ENCODE measurements at places on chromosomes 3 and 15.
A peak's percentile ranks its signal among the peaks of the same experiment; 100 is the strongest.

DNA sequence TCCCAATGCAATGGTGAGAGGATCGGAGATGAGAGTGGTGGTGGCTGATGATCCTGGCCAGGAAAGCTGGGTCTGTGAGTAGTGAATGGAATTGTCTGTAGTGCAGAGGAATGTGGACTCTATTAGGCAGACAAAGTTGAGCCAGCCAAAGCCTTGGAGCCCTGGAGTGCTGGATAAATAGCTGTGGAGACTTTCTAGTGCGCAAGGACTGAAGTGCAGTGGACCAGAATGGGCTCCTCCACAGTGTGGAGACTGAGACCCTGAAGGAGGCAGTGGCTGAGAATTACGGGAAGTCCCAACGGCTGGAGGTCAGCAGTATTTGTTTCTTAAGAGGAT, 874 bp downstream of the ZNF662 start:
- peak; percentile 4 for DNase-seq

DNA sequence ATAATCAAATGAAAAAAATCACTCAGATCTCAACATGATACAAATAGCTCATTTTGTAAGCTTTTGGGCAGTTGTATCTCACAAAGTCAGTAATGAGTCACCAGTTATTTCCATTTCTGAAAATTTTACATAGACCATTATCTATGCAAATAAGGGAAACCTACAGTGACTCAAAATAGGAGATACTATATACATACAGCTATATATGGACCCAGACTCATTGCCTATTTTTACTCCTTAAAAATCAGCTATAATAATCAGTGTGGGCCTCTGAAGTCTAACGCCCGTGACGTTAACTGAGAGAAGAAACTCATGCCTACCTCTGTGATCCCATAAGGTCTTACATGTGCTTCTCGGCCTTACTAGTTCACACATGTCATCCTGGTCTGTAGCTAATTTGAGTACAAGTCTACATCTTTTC, 31.6 kb downstream of the LRIG1 start:
- peak; percentile 51 for DNase-seq

DNA sequence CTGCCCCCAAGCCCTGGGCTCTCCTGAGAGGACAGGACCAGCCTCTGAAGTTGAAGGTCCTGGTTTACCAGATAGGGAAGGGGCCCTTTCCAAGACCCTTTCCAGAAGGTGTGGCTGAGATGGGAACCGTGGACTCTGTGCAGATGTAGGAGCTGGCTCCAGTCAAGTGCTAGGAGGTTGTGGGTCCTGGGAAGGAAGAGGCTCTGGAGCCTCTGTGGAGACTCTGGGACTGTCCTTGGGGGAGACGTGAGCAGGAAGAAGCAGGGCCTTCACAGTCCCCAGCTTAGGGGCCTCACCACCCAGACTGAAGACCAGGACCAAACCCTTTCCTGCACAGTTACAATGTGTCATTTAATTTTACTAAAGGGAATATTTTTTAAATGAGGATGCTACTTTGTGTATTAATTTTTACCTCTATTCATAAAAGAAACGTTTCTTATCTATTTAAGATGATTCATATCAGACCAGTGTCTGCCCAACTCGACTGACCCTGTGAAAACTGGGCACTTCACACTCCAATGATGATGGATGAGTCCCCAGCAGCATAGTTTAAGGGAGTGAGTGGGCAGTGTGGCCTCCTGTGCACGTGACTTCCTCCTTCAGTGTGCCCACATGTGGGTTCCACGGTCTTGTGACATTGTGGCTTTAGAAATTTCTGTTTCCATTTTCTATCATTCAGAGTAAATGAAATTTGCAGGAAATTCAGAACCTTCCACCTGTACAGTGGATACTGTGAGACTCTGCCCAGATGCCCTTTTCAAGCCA, 10.9 kb downstream of the CCR5AS start:
- DNase-seq: no peak

GRCh38 chr3:20232906-20233780, 47.1 kb upstream of the SGO1 start:
- DNase-seq: peak; percentile 17

GRCh38 chr3:19213603-19214220, 65.4 kb downstream of the KCNH8 start:
- no peak for DNase-seq

DNA sequence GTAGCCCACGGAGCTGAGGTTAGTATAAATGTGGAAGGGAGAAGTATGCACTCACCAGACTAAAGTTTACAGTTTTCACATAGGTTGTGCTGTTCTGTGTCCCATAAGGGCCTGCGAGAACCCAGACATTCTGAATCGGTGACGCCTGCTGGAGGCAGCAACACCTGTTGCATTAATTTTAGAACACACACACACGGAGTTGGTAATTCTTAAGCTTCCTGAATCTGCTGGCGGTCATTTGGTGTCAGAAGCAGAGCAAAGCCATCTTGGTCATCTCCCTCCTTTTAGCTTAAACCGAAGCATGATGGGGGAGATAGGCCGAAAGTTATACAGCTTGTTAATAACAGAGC, 41.1 kb upstream of the AP3B2 start:
- no peak for DNase-seq

DNA sequence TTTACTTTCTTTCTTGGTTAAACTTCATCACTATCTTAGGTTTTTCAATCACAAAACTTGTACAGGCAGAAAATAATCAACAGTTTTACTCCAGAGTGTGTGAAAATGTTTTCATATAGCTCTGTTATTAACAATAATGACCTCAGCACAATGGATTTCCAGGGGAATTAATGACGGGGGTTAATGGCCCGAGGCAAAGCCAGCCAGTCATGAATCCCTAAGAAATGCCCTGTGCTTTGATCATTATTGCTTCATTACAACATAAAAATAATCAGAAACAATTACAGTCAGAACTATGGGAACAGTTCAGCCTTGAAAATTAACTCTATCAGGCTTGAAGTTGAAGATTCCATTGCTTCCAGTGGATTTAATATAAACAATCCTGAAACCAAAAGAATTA, 875.4 kb downstream of the ROBO2 start:
- DNase-seq: no peak

DNA sequence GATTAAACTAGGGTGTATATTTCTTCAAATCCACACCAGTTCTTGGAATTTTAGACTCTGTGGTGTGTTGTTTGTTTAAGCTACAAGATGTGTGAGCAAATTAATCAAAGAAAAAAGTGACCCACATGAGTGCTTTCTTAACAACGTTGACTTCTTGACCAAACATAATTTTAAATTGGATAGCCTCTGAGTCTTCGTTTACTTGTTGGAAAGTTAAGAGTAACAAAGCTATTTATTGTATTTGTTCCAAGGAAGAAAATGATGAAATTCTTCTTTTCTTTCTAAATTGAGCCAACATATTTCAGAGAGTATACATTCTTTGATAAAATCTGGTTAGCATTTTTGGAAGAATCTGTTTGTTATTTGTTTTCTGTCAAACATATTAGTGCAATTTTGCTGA, 99.9 kb upstream of the IGSF10 start:
- DNase-seq: no peak

DNA sequence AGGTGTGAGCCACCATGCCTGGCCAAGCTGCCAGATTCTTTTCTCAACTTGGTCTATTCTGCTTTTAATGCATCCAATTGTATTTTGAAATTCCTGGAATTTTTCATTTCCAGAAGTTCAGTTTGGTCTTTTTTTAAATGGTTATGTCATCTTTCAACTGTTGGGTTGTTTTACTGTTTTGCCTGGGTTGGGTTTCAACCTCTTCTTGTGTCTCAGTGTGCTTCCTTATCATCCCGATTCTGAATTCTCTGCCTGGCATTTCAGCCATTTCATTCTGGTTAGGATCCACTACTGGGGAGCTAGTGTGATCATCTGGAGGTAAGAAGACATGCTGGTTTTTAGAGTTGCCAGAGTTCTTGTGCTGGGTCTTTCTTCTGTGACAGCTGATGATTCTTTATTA, 61.5 kb downstream of the LRRC49 start:
- DNase-seq: peak; percentile 19

DNA sequence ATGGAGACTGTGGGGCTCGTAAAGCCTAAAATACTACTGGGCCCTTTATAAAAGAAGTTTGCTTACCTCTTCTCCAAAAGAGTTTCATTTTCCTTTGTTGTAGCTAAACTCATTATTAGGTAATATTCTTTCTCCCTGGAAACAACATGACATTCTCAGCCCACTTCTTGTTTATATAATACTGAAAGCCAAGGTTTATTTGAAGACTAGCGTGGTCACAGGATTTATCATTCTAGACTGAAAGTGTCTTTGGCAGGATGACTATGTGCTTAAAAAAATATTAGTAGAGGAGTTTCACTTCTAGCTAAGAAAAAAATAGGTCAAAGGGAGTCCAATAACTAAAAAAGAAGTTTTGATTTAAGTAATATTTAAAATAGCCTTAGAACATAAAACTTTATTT, 1085.2 kb upstream of the CADM2 start:
- DNase-seq: no peak

DNA sequence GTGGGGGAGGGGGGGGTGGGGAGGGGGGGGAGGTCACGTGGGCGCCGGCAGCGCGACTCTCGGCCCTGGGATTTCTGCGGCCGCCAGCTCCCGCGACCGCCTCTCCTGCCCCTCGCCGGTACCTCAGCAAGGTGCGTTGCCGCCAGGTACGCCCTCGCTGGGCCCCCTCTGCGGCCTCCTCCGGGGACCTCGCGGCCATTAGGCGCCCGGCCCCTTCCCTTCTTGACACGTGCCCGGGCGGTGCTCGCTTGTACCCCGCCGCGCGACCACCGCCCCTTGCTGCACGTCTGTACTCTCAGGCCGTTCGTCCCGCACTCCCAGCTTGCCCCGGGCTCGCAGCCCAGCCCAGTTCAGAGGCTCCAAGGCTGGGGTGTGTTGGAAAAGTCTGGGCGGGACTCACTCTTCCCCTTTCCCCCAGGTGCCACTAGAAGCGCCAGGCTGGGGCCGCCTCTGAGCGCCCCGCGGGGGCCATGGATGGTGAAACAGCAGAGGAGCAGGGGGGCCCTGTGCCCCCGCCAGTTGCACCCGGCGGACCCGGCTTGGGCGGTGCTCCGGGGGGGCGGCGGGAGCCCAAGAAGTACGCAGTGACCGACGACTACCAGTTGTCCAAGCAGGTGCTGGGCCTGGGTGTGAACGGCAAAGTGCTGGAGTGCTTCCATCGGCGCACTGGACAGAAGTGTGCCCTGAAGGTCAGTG, at the start of gene MAPKAPK3:
Gene MAPKAPK3, plus strand, starts transcription at position 56 of the 696 bp plus-strand sequence. Its CDS starts 415 bp downstream, at position 471.
- no peak for DNase-seq

DNA sequence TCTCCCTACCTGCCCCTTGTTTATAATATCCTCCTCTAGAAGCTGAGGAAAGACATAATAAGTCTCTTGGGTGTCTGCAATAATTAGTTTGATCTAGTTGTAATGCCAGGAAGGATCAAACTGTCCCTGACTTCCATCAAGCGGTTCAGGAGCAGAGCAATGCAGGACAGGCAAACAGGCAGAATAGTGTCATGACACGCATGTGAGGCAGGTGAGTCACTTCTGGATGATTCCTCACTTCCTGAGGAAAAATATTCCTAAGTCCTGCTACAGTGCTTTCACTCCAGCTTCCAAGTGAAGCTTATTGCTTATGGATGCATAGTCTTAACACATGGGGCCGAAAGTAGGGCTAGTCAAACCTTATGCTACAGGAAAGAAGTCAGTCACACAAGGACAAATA, 85.8 kb downstream of the GREM1 start:
- DNase-seq: no peak

Measured in fibroblast of upper back skin (primary cell).